Activated CD8-positive, alpha-beta memory T cell treated with anti-CD3 and anti-CD28 coated beads for 1 hour (primary cell): ENCODE measurements at places on chromosomes 4 and X.
A peak's percentile ranks its signal among the peaks of the same experiment; 100 is the strongest.

- DNase-seq: no peak
These were observed 30.7 kb upstream of the TMPRSS11E start for GRCh38 chr4:68416591-68416990.

DNA sequence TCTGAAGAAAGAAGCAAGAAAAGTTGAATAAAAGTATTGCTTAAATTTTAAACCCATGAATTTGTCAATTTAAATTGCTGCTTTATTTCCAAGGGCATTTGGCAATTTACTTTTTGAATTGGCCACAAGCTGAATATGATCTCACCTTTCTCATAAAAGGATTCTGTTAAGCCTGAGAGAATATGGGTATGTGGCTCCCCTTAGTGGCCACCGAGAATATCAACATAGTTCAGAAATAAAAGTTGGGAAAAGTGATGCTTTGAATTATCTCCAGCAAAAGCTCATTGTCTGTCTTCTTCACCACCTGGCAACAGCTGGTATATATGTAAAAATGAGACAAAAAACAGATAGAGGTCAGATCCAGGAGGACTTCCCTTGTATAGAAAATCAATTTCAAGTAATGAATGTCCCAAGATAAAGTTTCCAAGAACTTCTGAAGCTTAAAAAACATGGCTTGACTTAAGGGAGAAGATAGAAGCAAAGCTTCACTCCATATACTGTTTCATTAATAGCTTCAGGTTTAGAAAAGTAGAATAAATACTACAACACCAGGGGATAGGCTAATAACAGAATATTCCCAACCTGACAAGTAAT, 290.7 kb upstream of the FAM241A start:
- no peak for DNase-seq

GRCh38 chr4:111930659-111931058, 214.6 kb upstream of the FAM241A start:
- no peak for DNase-seq

DNA sequence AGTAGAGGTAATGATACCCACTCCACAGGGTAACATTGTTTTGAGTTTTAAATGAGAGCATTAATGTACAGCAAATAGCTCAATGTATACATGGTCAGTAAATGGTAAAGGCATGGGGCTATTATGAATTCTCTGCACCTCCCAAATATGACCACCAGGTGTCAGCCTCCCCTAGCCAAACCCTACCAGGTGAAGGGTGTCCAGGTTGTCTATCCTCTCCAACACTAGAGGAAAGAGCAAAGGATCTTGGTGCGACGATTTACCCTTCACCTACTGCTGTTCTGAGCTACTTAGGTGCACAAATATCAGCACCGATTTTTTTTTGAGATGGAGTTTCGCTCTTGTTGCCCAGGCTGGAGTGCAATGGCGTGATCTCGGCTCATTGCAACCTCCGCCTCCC, 26.5 kb upstream of the XIAP start:
- DNase-seq: peak; percentile 27

GRCh38 chr4:138716559-138717335, 298.8 kb upstream of the NOCT start:
- no peak for DNase-seq

GRCh38 chr4:176274441-176274840, 5.4 kb upstream of the ASB5 start:
- DNase-seq: no peak

DNA sequence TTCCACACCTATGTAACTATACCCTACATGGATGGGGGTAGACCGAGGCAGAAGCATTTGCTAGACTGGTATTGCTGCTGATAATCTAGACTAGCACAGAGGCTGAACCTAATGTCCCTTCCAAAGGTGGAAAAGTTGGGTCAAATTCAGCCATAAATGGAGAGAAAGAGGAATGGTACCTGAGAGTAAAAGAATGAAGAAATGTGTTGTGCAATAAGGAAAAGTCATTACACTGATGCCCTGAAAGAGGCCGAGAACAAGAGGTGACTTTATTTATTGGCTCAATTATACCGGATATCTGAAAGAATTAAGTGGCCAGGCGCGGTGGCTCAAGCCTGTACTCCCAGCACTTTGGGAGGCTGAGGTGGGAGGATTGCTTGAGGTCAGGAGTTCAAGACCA, 52.1 kb downstream of the ZNF41 start:
- no peak for DNase-seq
